ENCODE measurements at places on chromosomes 2 and 18.

DNA sequence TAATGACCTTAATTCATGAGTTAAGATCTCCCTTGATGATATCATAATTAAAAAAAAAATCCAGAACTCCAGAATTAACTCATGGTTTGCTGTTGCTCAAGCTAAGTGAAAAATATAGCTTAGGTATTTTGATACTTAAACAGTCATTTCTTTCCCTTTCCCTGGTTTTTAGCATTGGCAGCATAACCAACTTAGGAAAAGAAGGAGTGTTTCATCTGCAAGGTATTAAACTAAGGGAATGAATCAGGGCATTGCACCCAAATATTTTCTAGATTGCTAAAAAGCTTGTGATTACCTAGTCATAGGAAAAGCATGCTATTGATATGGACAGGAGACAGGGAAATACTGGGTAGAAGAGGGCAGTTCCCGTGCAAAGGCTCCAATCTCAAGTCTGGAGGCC lies 207.2 kb downstream of the LRP1B start:
- no peaks in the 10 kb centered on the region for H3K27me3 ChIP-seq
- no peaks in the 10 kb centered on the region for H3K4me1 ChIP-seq
- H3K36me3 ChIP-seq, result no peaks in the 10 kb centered on the region
- H3K27ac ChIP-seq, result no peak overlapping the region
- no peak overlapping the region for H3K4me3 ChIP-seq

GRCh38 chr2:119011162-119011909 lies 69.3 kb downstream of the MARCO start:
- H3K4me3 ChIP-seq, result no peak overlapping the region
- DNase-seq, result no peak
- H3K36me3 ChIP-seq, result no peaks in the 10 kb centered on the region
- no peaks in the 10 kb centered on the region for H3K4me1 ChIP-seq

DNA sequence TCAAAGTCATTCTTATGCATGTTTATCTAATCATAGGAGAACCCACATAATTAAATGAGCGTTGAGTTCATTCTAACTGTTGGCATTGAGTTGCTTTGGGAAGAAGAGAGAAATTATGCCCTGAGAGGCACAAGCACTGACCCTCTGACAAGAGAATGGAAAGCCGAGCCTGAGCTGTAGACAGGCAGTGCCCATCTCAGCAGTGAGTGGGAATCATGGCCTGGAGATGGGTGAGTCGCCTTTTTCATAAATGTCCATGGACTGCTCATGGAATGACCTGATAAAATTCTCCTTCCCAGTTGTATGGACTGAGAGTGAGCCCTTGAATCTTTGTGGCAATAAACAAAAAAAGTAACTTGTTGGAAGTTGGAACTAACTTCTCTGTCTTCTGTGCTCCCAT lies 21.4 kb upstream of the MYO3B start:
- no peaks in the 10 kb centered on the region for H3K36me3 ChIP-seq
- H3K4me3 ChIP-seq, result no peak overlapping the region
- DNase-seq, result no peak
- H3K4me1 ChIP-seq, result no peaks in the 10 kb centered on the region
- H3K27me3 ChIP-seq, result no peaks in the 10 kb centered on the region

DNA sequence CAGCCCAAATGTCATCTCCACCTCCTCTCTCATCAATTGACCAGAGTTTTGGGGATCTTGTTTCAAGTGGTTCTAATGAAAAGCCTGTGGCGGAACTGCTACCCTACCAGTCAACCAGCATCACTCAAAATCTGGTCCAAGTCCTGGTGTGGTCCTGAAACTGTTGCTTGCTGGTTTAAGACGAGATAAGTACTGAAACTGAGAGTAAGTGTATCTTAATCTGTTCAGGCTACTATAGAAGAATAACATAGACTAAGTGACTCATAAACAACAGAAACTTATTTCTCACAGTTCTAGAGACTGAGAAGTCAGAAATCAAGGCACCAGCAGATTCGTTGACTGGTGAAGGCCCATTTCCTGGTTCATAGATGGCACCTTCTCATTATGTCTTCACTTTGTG lies 879 bp upstream of the GALNT5 start:
- DNase-seq, result no peak
- peaks cover 4% of the 10 kb centered on the region for H3K27me3 ChIP-seq
- H3K36me3 ChIP-seq, result no peaks in the 10 kb centered on the region
- H3K4me3 ChIP-seq, result no peak overlapping the region
- no peaks in the 10 kb centered on the region for H3K4me1 ChIP-seq

DNA sequence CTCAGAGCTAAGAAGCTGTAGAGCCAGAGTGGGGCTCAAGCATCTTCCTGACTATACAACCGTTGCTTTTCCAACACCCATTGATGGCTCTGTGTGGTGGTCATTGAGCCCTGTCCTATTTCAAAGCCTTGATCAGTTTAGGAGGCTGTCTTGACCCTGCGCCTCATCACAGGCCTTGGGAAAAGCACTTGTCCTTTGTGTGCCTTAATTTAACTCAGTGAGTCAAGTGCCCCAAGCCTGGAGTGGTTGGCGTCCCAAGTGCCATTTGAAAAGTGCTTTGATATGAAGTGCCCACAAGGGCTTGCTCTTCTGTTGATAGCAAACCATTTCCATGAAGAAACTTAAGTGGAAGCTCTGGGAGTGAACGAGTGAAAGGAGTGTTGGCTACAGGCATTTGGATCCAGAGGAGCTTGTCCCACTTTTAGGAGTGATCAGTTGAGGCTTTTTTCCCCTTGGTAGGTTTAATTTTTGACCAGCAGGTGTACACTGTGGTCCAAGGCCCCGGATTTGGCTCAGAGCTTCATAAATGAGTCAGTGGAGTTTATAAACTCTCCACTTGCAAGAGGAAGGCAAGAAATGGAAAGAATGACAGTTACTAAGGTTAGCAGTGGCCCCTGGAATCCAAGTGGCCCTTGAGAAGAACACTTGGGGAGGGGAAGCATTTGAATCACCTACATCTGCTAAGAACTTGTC lies 50.3 kb downstream of the ACTR2 start:
- H3K27me3 ChIP-seq, result no peaks in the 10 kb centered on the region
- no peak overlapping the region for H3K27ac ChIP-seq
- DNase-seq, result no peak
- H3K4me1 ChIP-seq, result peaks cover 6% of the 10 kb centered on the region
- peaks cover 8% of the 10 kb centered on the region for H3K36me3 ChIP-seq

DNA sequence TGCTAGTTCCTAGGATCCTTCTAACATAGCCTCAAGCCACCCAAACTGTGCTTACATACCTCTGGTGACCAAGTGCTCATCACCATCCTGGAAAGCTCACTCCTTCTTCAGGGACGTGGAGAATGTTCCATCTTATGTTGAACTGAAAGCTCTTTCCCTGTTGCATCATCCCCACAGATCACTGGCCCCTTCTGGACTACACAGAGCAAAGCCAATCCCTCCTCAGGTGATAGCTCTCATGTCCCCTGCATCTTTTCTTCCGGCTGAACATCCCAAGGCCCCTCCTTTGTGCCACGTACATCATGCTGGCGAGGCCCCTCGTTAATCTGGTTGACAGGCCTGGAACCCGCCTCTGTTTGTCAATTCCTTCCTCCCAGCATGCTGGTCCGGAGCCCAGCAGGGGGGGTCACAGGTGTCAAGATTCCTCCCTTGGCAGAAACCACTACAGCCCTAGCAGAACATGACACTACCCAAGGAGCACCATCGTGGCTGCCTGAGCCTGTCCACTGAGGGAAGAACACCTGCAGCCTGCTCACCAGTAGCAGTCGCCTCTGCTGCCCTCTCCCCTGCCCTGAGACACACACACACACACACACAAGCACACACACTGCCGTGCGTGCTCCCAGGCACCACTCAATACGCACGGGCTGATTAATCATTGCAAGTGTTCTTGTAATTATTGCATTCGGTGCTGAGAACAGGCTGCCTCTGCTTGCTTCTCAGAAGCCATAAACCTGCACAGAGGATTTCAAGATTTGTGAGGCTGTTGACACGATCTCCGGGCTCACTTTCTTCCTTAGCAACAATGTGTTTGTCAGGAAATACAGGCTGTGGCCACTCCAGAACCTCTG lies 6.3 kb upstream of the KCNK3 start:
- DNase-seq, result no peak
- no peaks in the 10 kb centered on the region for H3K4me1 ChIP-seq
- H3K36me3 ChIP-seq, result no peaks in the 10 kb centered on the region

DNA sequence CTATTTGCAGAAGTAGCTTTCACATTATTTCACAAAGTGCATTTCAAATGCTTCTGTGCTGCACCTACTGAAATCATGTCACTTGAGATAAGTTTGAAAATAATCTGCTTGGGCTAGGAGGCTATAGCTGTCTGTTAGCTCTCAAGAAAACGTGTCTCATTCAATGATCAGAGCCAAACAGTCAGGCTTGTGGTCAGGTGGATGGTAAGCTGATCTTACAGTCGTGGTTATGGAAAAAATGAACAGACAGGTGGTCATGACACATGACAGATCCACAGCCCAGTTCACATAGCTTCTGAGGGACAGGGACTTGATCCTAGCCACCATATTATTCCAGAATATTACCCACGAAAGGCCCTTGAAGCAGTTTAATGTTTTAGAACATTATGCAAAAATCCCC lies 26.5 kb upstream of the RFX8 start:
- H3K4me3 ChIP-seq, result no peak overlapping the region
- H3K27ac ChIP-seq, result no peak overlapping the region
- H3K27me3 ChIP-seq, result no peaks in the 10 kb centered on the region
- no peaks in the 10 kb centered on the region for H3K4me1 ChIP-seq
- H3K36me3 ChIP-seq, result no peaks in the 10 kb centered on the region
- DNase-seq, result no peak

DNA sequence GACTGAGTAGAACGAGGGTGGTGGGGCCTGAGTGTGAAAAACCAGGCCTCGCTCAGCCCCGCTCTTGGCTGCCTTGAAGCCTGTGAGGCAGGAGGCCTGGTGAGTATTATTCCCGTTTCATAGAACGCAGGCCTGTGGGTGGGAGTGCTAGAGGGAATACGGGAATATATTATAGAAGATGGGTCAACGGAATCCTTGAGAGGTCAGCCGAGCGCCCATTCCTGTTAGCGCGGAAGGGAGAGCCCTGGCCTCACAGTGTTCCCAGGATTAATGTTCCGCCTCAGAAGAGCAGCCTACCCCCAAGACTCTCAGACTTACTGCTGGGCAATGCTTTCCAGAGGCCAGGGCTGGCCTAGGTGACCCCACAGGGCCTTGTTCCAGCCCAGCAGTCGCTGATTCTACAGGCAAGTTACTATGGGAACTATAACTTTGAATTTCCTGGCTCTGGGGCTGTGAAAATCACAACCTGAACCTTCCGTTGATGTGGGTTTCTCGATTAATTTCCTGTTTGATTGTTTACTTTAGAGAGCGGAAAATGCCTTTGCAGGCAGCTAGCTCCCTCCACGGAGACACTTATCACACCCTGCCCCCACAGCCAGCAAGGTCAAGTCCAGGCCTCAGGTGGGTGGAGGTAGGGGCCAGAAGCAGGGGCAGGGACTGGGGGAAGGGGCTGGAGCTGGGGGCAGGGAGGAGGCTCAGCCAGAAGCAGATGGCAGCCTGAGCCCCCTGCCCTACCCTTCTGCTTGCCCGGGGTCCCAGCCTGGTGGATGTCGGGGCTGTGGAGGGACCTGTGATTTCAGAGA lies 108.3 kb downstream of the SMAD7 start:
- peaks cover 3% of the 10 kb centered on the region for H3K27me3 ChIP-seq
- peaks cover 36% of the 10 kb centered on the region for H3K4me1 ChIP-seq
- no peaks in the 10 kb centered on the region for H3K36me3 ChIP-seq
- H3K27ac ChIP-seq, result peak overlapping the region; percentile 39
- H3K4me3 ChIP-seq, result no peak overlapping the region

DNA sequence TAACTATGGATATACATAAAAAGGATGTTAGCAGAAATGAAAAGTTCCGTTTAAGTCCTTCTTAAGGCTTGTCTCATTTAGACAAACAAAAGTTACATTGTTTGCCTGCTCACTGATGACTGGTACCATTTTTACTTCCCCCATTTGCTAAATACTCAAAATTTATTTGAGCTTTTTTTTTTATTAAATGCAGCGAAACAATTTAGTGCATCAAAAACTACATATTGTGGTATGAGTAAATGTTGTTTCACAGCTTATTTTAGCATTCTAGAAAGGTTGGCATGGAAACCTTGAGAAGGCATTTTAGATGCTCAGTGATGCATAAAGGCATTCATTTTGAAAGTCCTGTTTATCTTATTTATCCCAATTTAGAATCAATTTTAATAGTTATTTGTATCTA lies 100.0 kb downstream of the MAP2 start:
- no peak overlapping the region for H3K27ac ChIP-seq
- peak overlapping the region; percentile 30 for H3K4me3 ChIP-seq
- peaks cover 37% of the 10 kb centered on the region for H3K4me1 ChIP-seq

DNA sequence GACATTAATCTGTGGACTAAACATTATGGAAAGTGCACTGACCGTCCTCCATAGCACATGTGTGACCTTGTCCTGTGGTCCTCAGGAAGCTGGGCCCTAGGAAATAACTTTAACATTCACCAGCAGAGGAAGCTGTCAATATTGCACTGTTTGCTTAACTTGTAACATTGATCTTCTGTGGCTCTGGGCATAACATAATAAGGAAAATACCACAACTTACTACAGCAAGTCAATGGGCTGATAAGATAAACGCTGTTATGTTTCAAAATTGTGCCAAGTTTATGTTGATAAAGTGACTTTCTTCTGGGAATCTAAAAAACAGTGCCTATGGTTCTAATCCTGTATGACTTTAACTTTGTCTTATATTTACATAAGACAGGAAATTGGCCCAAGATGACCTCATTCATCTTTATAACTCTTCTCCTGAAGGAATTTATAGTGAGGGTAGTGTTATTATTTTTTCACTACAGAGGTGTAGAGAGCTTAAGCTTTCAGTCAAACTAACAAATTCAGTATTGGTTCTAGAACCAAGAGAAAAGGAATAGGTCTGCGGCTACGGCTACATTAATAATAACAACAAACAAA lies 113.7 kb upstream of the MAP4K3 start:
- DNase-seq, result no peak
- H3K36me3 ChIP-seq, result no peaks in the 10 kb centered on the region
- H3K4me3 ChIP-seq, result no peak overlapping the region
- no peaks in the 10 kb centered on the region for H3K27me3 ChIP-seq
- no peaks in the 10 kb centered on the region for H3K4me1 ChIP-seq

- H3K4me1 ChIP-seq, result peaks cover 5% of the 10 kb centered on the region
- no peak for DNase-seq
- H3K27ac ChIP-seq, result no peak overlapping the region
- H3K4me3 ChIP-seq, result no peak overlapping the region
- no peaks in the 10 kb centered on the region for H3K27me3 ChIP-seq
Measured at GRCh38 chr18:74284980-74285355, 6.8 kb downstream of the CYB5A start.

GRCh38 chr18:11074889-11075288 lies 74.5 kb downstream of the PIEZO2 start:
- H3K4me1 ChIP-seq, result no peaks in the 10 kb centered on the region
- H3K27ac ChIP-seq, result no peak overlapping the region
- H3K36me3 ChIP-seq, result no peaks in the 10 kb centered on the region
- H3K4me3 ChIP-seq, result no peak overlapping the region
- no peak for DNase-seq
- H3K27me3 ChIP-seq, result no peaks in the 10 kb centered on the region

GRCh38 chr2:198173242-198173641 lies 368.8 kb downstream of the PLCL1 start:
- no peak overlapping the region for H3K4me3 ChIP-seq
- H3K27me3 ChIP-seq, result no peaks in the 10 kb centered on the region
- no peak overlapping the region for H3K27ac ChIP-seq
- no peak for DNase-seq
- no peaks in the 10 kb centered on the region for H3K36me3 ChIP-seq

- H3K36me3 ChIP-seq, result no peaks in the 10 kb centered on the region
- H3K4me3 ChIP-seq, result no peak overlapping the region
- H3K4me1 ChIP-seq, result no peaks in the 10 kb centered on the region
- no peak for DNase-seq
- H3K27ac ChIP-seq, result no peak overlapping the region
Measured at GRCh38 chr2:109065391-109065734, 63.6 kb upstream of the SH3RF3 start.

Measured in B cell (primary cell).